ENCODE measurements at places on chromosomes 3 and 15. TPM values are rescaled to one million over a fixed set of nuclear protein-coding genes. Genes with fewer than 3 reads are reported as not detected.

FXR1 gene
- total RNA-seq = 123 TPM

POPDC2 gene
- total RNA-seq = 0.13 TPM

IL5RA gene
- total RNA-seq = not detected

LRRC49 gene
- total RNA-seq = not detected

RTP1 gene
- total RNA-seq = not detected

A4GNT gene
- total RNA-seq = not detected

LYSMD4 gene
- 2.3 TPM for total RNA-seq

RBP2 gene
- total RNA-seq = not detected

NR1I2 gene
- 0.18 TPM for total RNA-seq

GOLGA8T gene
- total RNA-seq = not detected

ANKRD34C gene
- total RNA-seq = not detected

NPAP1 gene
- total RNA-seq = not detected

FBXO40 gene
- not detected for total RNA-seq

ABTB1 gene
- 1.9 TPM for total RNA-seq
